Stimulated activated CD4-positive, alpha-beta T cell treated with anti-CD3 and anti-CD28 coated beads, TNF-alpha, amount 100 ng/mL, for 48 hours (primary cell): ENCODE measurements at places on chromosomes 11 and 22.

GRCh38 chr11:75625021-75625420, 43.8 kb downstream of the MAP6 start:
- no peak for DNase-seq

GRCh38 chr11:119229288-119229672, 23.1 kb downstream of the CBL start:
- DNase-seq = no peak

DNA sequence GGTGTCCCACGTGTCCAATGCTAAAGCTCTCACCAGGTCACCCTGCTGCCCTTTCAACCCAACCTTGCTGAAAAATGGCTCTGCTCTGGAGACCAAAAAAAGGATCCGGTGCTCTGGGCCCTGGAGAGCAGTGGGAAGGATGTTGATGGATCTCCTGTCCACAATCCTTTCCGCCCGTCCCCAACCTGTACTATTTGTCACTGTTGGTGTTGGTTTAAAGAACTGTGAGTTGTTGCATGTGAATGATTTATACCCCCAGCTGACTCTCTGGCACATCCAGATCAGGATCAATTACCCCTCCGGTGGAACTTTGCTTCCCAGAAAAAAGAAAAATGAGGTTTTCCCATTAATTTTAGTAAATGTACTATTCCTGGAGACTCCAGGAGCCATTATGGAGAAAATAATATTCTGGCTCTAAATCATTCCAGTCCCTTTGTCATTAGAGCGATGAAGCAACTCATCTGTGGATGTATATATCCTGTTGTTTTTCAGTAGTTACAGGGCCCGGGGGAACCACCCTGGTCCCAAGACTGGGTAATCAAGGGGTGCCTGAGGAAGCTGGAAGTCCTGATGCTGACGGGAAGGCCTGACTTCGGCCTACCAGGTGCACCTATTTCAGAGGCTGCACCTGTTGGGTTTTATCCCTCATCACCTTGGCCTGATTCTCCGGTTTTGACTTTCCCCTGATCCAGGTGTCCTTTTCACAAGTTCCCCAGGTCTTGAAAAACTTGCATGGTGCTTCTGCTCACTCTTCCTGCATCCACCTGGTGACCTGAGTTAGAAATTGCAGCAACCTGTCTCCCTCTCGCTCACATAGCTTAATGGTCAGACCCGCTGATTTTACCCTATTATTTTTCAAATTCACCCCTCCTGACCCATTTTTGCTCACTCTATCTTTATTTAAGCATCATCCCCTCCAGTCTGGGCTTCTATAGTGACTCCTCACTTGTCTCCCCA, 209.2 kb upstream of the SEZ6L start:
- DNase-seq = no peak

DNA sequence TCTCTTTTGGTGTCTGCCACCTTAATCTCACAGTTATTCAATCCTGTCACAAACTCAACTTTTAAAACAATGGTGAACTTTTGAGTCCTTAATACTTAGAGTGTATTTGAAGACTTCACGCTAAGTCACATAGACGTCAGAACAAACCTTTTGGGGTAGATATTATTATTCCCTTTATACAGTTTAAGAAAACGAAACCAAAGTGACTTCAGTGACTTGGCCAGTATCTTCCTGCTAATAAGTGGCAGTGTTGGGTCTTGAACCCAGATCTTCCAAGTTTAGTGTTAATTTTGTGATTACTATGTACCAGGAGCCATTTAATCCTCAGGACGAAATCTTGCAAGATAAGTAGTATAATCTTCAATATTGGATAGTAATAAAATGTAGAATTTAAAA, 691 bp downstream of the CEP295 start:
- DNase-seq = no peak

DNA sequence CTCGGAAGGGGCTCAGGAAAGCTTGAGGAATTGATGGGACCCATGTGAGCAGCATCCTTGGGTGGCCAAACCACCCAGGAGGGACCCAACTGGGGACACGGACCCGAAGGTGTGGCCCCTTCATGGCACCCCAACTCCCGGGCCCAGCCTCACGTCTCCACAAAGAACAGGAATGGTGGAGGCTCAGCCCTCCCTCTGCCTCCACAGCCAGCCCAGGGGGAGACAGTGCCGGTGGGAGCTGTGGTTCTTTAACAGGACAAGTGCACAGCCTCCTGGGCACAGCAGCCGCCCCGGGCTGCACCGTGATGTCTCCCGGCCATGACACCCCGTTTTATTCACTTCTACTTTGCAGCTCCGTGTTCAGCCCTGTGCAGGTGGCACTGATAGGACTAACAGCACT, 587.2 kb downstream of the BRD1 start:
- DNase-seq = no peak

DNA sequence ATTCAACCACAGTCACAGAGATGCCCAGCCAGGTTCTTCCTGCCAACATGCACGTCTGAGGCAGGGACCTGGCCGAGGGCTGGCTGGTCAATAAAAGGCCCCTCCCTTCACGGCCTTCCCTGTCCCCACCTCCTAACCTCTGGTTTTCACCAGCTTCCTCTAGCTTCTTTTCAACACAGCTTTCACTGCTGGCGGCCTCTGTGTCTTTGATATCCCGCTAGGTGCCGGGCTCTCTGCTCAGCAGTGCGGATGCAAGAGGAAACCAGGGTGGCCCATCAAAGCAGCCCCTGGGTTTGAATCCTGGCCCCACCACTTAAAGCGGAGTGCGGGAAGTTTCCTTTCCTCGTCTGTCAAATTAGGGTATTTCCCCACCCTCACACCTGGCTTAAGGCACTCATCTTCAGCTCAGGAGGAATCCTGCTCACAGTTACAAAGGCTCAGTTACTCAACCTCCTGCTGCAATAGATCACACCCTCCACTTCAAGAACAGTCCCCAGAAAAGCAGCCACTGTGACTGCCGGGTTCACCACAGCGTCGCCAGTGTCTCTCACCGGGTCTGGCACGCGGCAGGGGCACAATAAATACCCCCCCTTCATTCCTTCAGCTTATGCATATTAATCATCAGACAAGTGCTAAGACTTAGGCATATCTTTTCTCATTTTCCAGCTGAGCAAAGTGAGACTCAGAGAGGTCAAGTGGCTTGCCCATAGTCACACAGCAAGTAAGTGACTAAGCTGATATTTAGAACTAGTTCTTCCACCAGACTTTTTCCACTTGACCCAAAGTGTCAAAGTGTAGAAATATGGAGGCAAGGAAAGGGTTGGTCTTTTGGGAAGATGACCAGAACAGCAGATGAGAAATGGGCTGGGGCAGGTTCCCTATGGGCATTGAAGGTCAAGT, 45.7 kb downstream of the TXN2 start:
- no peak for DNase-seq

GRCh38 chr22:22030493-22031182, 48.1 kb upstream of the TOP3B start:
- DNase-seq = no peak

- no peak for DNase-seq
Observed at GRCh38 chr11:640021-640706, 3.1 kb downstream of the DRD4 start.

DNA sequence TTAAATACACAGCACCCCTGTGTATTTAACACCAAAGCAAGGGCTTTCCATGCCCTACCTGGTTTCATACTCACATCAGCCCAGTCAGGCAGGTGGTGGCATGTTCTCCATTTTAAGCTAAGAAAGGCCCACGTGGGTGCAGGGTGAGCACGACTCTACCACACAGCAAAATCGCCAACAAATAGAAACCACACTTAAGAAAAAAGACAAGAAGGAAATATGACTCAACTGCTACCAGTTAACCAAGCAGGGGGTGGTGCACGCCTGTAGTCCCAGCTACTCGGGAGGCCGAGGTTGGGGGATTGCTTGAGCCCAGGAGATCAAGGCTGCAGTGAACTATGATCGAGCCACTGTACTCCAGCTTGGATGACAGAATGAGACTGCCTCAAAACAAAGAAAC, 35.2 kb upstream of the TFIP11 start:
- DNase-seq = peak; percentile 9

GRCh38 chr22:50454556-50455075, 20.2 kb downstream of the SBF1 start:
- no peak for DNase-seq

DNA sequence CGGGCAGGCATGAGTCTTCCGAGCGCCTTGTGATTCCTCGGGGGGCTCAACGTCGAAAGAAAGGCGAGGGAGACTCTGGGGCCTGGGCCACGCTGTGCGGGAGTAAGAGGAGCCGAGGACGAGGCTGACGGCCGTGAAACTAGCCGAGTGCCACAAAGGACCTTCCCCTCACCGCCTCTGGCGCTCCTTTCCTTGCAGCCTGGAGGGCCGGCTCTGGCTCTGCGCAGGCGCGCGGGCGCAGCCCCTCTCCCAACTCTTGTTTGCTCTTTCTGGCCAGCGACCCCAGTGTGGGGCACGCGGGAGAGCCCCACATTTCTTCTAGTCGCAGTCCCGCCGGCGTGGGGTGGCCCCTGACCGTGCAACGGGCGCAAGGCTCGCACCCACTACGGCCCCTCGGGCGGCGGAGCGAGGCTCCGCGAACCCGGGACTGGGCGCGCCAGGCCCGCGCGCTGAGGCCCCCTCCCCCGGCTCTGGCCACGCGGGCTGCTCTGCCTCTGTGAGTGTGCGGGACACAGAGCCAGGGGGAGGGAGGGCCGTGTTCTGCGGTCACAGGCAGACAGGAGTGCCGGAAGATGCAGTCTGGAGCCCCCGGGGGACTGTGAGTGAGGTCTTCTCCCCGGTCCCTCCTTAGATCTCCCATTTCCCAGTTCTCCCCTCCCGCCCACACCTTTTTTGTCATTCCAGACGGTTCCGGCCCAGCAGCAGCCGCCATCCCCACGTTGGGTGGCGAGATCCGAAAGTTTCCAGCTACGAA, 1.0 kb upstream of the TOB2 start:
- peak; percentile 40 for DNase-seq

DNA sequence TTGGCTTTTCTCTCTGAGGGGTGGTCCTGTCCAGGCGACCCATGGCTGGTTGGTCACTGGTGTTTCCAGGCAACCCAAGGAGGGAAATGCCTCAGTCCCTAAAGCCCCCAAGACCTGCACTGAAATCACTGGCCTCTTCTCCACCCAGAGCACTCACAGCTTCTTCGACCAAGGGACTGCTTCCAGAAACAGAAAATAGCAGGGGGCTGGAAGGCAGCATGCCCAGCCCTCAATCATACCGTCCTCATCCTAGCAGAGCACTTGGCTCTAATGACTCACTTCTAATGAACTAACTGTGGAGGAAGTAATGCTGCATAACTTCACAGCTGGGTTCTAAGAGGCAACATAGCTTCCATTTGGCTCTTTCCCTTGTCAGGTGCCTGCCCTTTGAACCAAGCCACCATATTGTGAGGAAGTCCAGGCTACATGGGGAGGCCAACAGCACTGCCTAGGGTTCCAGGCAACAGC, 27.6 kb downstream of the DKK3 start:
- DNase-seq = no peak

DNA sequence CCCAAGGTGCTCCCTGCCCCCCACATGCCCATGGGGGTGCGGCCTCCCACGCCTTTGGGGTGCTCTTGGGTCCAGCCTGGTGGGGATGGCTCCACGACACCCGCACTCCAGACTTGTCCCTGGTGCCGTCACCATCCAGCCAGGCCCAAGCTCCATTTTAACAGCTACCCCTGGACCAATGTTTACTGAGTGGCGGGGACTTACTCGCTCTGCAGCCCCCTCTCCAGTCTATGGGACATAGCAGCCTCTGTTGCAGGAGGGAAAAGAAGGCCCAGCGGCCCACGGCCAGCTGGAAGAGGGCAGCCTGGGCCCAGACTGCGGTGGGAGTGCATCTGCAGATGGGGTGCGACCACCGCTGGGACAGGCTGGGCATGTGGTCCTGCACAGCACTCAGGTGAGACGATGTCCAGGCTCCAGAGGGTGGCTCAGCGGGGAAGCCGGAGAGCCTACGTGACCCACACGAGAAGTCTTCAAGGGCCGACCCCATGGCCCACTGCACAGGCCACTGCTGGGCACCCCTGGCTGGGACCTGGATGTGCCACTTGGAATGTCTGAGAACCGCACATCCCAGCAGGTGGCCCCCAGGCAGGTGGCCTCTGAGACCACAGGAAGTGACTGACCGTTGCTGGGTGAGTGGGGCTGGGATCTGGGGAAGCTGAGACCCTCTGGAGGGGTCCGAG, 18.1 kb downstream of the IL17REL start:
- no peak for DNase-seq

GRCh38 chr22:42793848-42794405, 63.1 kb downstream of the ARFGAP3 start:
- DNase-seq = no peak

GRCh38 chr11:86495351-86495750, 120.7 kb downstream of the CCDC81 start:
- DNase-seq = no peak
